ENCODE measurements at places on chromosomes 11 and 22.

DNA sequence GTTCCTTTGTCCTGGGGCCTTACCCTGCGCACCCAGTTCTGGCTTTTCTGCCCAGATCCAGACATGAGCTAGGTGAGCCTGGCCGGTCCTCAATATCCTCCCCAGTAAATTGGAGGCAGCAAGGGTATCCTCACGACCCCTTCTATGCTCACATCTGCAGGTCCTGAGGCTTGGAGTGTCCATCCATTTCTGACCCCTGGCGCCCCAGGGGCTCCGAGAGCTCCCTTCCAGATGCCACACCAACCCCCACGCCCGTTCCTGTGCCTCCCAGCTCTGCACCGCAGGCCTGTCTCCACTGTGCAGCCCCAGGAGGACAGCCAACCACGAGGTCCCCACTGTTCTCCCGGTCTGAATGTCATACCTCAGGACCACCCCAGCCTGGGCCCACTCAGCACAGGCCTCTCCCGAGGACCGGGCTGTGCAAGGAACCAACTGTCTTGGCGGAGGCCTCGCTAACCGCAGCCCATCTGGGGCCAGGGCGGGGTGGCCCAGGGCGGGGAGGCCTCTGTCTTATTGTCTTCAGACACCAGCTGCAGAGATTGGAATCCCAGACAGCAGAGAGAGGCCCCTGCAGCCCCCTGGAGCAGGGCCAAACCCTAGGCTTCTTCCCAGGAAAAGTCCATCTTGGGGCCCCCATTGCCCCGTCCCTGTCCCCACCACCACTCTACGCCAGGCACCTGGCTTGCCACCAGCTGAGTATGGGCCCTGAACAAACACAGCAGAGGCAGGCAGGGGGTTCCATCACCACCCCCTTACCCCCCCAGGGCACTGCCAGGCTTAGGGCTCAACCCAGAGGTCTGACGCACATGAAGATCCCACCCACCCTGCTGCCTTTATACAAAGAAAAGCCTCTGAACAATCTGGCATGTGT, 39.3 kb downstream of the ALX4 start:
- no peak for DNase-seq

GRCh38 chr11:32821517-32821916, 8.2 kb upstream of the PRRG4 start:
- no peak for DNase-seq

DNA sequence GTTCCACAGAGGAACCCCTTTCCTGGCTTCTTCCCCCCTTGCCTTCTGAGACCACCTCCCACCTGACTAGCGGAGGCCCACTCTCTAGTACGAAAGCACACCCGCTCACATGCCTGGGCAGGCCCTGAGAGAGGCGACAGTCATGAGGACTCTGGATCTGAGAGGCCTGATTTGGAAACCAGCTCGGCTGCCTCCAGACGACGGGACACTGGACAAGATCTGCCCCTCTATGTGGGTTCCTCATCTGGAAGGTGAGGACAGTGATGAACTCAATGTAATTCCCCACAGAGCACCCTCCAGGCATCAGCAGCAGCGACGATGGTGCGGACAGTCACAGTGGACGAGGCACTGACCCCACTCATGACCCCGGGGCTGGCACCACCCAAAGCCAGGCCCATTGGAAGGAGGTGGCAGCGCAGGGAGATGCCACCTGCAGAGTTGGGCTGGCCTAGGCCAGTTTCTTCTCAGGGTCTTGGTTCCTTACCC, 7.5 kb downstream of the SULT4A1 start:
- no peak for DNase-seq

DNA sequence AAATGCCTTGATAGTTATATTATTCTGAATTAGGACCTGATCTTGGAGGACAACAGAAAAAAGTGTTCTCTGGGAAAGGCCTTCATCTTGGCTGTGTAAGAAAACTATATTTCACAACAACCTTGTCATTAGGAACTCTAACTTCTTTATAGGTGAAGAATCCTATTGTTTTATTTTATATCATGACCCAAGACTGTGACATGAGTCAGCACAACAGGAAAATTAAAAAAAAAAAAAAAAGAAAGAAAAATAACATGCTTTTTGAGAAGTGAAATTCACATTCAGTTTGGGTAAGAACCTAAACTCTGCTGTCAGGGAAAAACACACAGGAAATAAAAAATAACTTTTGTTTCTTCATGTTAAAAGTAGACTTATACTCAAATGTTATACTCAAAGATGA, 11.7 kb upstream of the FOLR2 start:
- DNase-seq = no peak

- DNase-seq = no peak
Observed at GRCh38 chr22:44622147-44622427, 79.9 kb upstream of the PRR5 start.

- no peak for DNase-seq
Observed at GRCh38 chr22:27754247-27754887, 47.2 kb downstream of the MN1 start.

DNA sequence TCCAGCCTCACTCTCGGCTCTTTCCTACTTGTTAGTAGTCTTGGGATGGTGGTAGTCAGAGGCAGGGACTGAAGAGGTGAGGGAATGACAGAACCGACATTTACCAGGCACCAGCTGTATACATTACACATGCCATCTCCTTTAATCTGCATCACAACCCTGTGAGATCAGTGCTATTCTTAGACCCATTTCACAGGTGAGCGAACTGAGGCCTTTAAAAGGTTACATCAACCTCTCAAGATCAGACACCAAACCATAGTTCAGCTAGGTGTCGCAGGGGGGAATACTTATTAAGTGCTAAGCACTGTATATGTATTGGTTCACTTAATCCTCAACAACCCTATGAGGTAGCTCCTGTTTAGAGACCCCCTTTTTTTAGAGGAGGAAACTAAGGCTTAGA, 5.6 kb downstream of the PLA2G3 start:
- no peak for DNase-seq

DNA sequence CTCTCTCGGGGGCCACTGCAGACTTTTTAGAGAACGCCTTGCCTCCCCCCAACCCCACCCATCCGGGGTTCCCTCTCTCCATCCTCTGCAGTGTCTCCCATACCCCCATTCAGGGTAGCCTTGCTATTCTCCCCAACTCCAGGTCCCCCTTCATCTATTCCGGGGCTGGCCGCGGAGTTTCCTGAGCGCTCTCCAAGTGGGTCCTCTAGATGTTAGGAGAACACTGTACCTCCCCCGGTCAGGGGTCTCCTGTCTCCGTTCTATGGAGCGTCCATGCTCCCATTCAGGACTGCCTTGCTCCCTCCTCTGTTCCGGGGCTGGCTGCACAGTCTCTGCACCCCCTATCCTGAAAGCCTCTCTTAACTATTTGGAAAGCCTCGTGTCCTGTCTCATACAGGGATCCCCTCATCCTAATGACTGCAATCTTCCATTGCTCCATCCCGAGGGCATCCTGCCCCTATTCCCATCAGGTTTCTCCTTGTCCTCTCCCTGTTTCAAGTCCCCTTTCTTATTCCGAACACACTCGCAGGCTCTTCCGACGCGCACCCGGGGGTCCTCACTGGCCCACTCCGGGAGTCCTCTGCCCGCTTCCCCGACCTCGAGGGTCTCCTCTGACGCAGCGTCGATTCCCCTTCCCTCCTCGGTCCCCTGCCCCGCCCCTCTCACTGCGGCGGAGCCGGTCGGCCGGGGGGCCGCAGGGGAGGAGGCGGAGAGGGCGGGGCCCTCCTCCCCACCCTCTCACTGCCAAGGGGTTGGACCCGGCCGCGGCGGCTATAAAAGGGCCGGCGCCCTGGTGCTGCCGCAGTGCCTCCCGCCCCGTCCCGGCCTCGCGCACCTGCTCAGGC, at the start of gene NEFH:
NEFH (plus strand) TSS at position 802 of the 845 bp plus-strand sequence. CDS start 45 bp downstream, outside the sequence.
- no peak for DNase-seq

Measured in DMS 273 treated with DMSO at 0.1 percent for 48 hours (cell line).